Amniotic stem cell (primary cell): ENCODE measurements at places on chromosomes 7 and 10.
A peak's percentile ranks its signal among the peaks of the same experiment; 100 is the strongest.

DNA sequence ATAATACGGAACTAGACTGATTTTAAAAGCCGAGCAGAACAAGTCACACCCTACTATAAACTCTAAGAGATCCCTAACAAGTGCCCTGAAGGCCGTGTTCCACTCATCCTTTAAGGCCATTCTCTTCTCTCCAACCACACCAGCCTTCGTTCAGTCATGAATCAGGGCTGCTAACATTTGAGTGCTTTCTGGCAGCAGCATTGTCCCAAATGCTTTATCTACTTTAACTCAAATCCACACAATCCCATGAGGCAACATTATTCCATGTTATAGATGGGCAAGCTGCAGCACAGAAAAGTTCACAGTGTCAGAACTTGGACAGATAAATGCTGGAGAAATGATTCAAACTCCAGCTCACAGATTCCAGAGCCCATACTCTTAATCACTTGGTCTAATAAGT, 73.5 kb downstream of the MALSU1 start:
- DNase-seq, result no peak

DNA sequence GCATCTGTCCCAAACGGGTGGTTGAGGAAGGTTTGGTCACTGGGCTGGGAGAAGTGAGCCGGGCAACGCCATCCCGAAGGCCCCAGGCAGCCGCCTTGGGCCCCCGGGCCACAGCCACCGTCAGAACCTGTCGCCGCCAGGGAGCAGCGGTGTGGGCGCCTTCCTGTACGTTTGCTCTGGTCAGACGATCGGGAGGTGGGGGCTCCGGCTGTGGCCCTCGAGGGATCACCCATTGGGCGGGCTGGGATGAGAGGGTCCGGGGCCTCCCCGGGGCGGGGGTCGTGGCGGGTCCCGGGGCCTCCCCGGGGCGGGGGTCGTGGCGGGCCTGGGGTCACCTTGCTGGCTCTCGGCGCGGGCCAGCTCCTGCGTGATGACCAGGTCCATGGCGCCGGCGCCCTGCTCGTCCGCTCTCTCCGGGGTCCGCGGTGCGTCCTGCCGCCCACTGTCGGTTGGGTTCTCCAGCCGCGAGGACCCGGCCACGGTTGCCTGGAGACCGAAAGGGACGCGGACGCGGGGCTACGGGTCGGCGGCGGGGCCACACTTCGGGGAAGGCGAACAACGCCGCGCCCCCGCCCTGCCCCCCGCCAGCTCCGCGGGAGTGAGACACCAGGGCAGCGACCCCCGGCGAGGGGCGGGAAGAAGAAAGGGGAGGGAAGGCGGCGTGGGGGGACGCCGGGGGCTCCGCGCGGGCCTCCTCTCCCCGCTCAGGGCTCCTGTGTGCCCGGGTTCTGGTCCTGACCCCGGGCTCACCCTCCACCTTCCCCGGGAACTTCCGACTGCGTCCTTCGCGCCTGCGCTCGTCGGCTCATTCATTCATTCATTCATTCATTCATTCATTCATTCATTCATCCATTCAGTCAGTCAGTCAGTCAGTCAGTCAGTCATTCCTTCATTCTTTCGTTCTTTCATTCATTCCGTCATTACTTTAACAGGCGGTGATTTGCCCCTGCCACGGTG, at the start of gene CFAP46:
CFAP46 (minus strand) TSS at position 470 of the 957 bp plus-strand sequence; CDS start at position 384, 86 bp downstream.
- peak; percentile 14 for DNase-seq

DNA sequence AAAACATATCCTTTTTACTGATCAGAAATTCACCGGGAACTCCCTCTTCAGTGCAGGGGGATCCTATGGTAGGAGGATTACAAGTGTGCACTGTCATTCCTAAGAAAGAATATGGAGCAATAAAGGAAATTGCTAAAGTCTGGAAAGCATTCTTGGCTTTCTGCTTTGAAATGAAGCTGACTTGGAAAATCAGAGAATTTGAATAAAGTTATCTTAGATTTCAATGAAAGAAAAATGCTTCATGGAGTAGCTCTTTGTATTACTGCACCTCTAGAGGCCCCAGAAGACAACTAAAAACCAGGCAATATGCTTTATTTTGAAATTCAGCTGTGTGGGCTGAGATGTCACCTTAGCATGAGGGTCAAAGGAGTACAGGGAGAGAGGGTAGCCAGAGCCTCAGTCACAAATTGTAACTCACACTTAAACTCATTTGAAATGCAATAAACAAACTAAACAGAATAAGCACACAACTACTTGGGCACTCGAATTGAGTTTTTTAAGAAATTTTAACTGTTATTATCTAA, 102.5 kb downstream of the IMMP2L start:
- DNase-seq, result no peak

DNA sequence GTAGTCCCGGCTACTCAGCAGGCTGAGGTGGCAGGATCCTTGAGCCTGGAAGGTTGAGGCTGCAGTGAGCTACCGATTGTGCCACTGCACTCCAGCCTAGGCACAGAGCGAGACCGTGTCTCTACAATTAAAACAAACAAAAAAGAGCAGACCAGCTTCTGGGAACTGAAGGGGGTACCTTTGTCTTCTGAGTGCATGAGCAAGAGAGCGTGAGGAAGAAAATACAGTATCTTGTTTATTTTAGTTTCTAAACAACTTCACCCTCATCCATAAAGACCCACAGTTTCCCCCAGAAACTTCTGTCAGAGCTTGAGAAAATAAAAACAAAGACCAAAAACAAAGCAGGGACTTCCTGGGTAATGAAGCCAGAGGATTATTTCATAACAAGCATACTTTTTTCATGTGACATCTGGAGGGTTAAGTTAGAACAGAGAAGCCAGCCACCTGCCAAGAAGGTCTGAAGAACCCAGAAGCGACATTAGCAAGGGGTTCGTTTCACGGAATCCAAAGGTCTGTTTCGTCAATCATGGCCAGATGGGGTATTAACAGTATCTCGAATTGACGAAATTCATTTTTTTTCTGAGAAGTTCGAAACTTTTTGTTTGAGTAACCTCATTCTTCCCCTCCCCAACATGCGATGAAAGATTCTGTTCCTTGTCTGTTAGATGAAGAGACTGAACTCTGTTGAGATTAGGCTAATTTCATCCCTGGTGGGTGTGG, 10.2 kb upstream of the IL2RA start:
- no peak for DNase-seq

- DNase-seq, result no peak
Observed at GRCh38 chr7:20233362-20233761, 16.2 kb upstream of the MACC1 start.
